ENCODE measurements at places on chromosomes 13 and 19. TPM values are rescaled to one million over a fixed set of nuclear protein-coding genes. Genes with fewer than 3 reads are reported as not detected.

RASGRP4 gene
- polyA plus RNA-seq: 0.31 TPM

GRCh38 chr19:40907968-40908735 is 26.1 kb upstream of the CYP2A7 start:
- no peaks in the 10 kb centered on the region for H3K36me3 ChIP-seq
- DNase-seq: no peak

CTXN1 gene
- not detected for polyA plus RNA-seq

GRCh38 chr13:48266701-48267639 is 34.0 kb downstream of the ITM2B start:
- H3K4me1 ChIP-seq: peaks cover 16% of the 10 kb centered on the region
- no peaks in the 10 kb centered on the region for H3K27me3 ChIP-seq
- peak overlapping the region; percentile 39 for H3K27ac ChIP-seq
- no peak for DNase-seq
- H3K4me3 ChIP-seq: no peak overlapping the region

GRCh38 chr13:83125791-83126190 is 756.5 kb downstream of the SLITRK1 start:
- H3K27ac ChIP-seq: no peak overlapping the region
- no peak for DNase-seq
- H3K27me3 ChIP-seq: no peaks in the 10 kb centered on the region
- no peak overlapping the region for H3K4me3 ChIP-seq
- no peaks in the 10 kb centered on the region for H3K36me3 ChIP-seq

ELANE gene
- 0.55 TPM for polyA plus RNA-seq

- H3K4me1 ChIP-seq: peaks cover 3% of the 10 kb centered on the region
- H3K27ac ChIP-seq: no peak overlapping the region
- H3K36me3 ChIP-seq: no peaks in the 10 kb centered on the region
- DNase-seq: peak; percentile 50
Observed at GRCh38 chr19:4075373-4075772, 8.7 kb upstream of the ZBTB7A start.

All from psoas muscle (tissue), 8 donors.